GM19239 (cell line): ENCODE measurements at places on chromosomes 3 and 15.
A peak's percentile ranks its signal among the peaks of the same experiment; 100 is the strongest.

DNA sequence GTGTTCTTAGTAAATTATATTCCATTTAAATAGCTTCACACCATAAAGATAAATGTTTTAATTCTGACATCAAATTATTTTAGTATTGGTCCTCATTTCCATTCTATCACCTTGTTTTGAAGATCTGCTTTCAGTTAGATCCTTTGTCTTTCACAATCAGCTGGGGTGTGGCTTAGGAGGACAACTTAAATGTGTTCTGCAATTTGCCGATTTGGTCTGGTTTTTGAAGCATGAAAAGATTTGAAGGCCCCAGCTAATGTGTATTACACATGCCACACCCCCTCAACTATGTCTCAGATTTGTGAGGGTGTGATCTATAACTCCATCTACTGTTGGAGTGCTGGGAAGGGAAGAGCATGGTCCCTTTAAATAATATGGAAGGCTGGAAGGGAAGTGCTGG is 516.1 kb upstream of the GOLIM4 start:
- DNase-seq = no peak

DNA sequence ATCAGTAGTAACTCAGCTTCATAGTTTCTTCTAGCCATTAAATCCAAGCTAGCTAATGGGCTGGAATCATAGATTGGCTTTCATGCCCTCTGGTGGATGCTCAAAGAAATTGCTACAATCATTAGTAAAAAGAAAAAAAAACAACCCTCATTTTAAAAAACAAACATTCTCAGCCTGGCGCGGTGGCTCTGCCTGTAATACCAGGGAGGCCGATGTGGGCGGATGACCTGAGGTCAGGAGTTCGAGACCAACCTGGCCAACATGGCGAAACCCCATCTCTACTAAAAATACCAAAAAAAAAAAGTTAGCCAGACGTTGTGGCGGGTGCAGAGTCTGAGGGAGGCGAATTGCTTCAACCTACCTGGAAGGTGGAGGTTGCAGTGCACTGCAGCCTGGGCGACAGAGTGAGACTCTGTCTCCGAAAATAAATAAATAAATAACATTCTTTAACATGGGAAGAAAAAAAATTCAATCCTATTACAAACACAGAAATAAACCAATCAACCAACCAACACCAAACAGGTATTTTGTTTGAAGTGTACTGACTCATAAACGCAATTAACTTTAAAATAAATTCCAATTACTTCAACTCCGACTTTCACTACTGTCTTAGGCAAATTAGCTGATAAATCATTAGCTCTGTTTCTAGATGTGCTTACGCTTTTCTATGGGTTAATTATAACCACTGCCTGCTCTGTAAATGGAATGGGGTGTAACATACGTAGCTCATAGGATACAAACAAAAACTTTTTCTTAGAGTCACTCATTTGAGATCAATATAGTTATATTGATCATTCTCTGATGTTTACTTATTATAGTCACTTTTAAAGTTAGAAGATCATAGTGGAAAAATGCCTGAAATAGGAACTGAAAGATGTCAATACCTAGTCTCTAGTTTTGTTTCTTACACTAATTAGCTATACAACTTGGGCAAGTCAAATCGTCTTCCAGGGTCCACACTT is 24.9 kb downstream of the TMEM207 start:
- peak; percentile 6 for DNase-seq

GRCh38 chr3:3633761-3634160 is 165.5 kb upstream of the LRRN1 start:
- DNase-seq = no peak

DNA sequence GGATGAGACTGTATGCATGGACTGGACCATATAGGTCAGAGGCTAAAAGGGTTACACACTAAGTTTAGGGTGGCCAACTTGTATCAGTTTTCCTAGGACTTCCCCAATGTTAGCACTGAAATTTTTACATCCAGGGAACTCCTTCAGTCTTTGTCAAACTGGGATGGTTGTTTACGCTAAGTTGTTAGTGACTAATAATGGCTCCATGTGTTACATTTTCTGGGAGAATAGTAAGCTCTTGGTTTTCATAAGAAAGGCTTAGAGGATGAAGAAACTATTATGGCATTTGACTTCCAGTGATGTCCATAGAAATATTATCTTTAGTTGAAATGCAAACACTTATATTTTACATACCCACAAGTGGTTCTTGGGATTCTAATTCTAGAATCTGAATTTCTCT is 57.9 kb upstream of the ST3GAL6 start:
- DNase-seq = no peak

DNA sequence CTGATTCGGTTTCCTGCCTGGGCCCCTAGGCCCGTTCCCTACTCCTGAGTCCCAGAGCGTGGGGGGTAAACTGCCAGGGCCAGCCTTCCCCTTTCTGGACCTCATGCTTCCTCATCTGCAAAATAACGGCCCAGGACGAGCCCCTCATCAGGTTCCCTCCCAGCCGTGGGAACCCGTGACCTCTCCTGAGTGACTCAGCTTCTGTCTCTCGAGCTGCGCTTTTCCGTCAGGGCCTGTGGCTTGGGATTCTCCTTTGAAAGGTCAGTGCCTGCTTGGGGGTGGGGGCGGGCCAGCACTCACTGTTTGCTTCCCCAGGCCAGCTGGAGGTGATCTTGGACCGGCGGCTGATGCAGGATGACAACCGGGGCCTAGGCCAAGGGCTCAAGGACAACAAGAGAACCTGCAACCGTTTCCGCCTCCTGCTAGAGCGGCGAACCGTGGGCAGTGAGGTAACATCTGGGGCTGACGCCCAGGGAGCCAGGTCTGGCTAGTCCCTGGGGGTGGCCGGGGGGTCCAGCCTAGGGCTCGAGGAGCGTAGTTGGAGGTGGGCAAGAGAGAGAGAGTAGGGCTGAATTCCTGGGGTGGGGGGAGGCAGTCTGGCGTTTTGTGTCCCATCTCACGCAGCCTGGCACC is 12.8 kb downstream of the MAN2A2 start:
- DNase-seq = no peak

GRCh38 chr15:69105451-69105985 is 54.9 kb upstream of the GLCE start:
- DNase-seq = no peak

DNA sequence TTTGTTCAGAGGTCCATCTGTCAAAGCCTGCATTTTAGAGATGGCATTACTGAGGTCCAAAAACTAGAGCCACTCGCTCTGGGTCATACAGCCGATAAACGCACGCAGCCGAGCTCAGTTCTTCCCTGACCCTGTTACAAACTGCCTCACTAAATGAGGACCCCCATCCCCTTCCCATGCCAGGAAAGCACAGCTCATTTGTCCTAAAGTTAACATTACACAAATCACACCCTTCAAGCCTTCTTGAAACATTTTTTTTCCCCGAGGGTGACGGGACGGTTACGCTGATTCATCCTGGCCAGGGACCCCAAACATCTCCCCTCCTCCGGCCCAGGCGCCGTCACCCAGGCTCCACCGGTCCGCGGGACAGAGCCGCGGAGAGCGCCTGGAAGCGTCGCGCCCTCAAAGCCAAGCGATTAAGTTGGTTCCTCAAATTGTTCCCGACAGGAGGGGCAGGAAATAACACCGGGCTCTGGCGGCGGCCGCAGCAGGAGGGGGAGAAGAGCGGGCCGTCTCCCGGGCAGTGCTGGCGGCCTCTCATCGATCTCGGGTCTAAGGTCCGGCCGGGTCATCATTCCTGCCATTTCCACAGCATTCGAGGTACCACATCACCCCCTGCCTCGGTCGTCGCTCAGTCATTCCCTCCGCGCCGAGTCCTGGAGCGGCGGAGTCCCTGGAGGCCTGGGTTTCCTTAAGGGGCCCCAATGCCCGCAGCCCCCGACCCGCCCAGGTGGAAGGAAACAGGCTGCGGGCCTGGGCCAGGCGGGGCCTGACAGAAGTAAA is 619 bp upstream of the CMTM8 start:
- no peak for DNase-seq

GRCh38 chr3:124963755-124964154 is 29.2 kb upstream of the MUC13 start:
- no peak for DNase-seq

GRCh38 chr15:33078607-33079006 is 115.9 kb downstream of the FMN1 start:
- no peak for DNase-seq

- no peak for DNase-seq
These were observed 44.0 kb downstream of the KBTBD12 start for GRCh38 chr3:127959041-127959440.
